ENCODE measurements at places on chromosomes 5 and 9.

- no peak for DNase-seq
These were observed 463.7 kb downstream of the CYLC2 start for GRCh38 chr9:103458826-103459225.

- no peak for DNase-seq
These were observed 76.6 kb upstream of the ACTBL2 start for GRCh38 chr5:57559110-57559635.

DNA sequence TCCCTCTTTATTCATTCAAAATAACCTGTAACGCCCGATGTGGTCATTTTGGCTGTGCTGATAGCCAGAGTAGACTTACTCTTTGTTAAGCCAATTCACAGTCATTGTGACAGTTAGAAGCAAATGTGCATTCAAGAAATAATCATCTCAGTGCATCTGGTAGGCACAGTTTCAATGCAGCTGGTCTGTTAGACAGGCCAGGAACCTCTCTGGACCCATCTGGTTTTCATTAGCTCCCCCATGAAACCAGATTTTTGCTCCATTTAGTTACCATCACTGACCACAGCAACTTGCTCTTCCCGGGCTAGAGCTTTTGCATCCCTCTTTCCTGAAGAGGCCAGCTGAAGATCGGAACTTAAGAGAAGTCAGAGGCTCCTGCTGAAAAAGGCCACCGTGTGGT, 284.2 kb downstream of the NSG2 start:
- no peak for DNase-seq

- DNase-seq: no peak
These were observed 6.2 kb downstream of the TGFBI start for GRCh38 chr5:136034984-136035383.

DNA sequence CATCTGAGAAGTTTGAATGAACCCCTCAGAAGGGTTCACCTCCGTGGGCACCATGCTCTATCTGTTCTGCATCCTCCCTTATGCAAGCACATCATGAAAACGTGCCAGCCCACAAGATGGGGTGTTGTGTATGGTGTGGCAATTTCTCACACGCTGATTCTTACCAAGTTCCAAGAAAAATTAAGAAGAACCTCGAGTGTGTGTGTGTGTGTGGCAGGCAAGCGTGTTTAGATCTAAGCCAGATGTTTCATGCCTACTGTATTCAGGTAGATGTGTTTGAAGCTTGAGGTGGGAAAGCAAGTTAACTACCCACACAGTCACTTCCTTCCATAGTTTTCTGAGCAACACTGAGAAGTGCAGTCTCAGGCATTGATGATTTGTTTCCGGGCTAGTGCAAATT, 77.7 kb upstream of the GNA14 start:
- no peak for DNase-seq

- no peak for DNase-seq
These were observed 3.0 kb upstream of the CAST start for GRCh38 chr5:96659170-96659569.

GRCh38 chr5:137921931-137922330, 32.7 kb downstream of the PKD2L2 start:
- DNase-seq: no peak

DNA sequence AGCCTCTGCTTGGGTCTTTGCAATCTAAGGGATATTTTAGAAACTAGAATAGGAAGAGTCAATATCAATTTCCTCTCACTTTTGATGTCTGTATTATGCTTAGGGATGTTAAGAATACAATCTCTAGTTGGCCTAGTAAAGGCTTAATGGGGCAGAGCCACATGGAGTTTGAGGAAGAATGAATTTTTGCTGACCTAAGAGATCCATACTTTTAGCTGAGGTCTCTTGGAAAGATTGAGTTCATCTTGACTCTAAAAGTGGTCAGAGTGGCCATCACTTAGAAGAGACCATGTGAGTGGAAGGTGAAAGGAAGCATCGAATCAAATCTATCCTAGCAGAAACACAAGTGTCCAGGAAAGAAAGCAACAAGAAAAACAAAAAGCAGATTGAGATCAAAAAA, 92.2 kb upstream of the SLC28A3 start:
- no peak for DNase-seq

DNA sequence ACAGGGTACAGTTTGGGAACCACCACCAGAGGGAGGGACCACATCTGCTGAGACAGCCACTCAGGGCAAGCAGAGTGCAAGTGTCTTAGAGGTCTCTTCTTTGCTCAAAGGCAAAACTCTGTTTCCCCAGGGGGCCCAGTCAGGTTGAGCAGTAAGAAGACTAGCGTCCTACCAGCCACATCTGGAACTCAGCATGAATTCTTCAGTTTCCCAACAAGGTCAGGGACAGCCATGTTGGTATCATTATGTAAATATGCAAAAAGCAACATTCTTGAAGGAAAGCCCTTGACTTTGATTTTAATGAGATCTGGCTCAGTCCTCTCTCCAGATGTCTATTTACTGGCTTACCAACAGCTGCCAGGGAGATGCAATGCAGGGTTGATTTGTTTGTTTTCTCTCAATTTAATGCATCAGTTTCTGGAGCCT, 46.7 kb downstream of the TGFBI start:
- no peak for DNase-seq

GRCh38 chr5:159564031-159564430, 233.7 kb upstream of the IL12B start:
- DNase-seq: no peak

All from C1 segment of cervical spinal cord (tissue), 14 donors.